ENCODE measurements at places on chromosomes 16 and 17. TPM values are rescaled to one million over a fixed set of nuclear protein-coding genes. Genes with fewer than 3 reads are reported as not detected.

DNA sequence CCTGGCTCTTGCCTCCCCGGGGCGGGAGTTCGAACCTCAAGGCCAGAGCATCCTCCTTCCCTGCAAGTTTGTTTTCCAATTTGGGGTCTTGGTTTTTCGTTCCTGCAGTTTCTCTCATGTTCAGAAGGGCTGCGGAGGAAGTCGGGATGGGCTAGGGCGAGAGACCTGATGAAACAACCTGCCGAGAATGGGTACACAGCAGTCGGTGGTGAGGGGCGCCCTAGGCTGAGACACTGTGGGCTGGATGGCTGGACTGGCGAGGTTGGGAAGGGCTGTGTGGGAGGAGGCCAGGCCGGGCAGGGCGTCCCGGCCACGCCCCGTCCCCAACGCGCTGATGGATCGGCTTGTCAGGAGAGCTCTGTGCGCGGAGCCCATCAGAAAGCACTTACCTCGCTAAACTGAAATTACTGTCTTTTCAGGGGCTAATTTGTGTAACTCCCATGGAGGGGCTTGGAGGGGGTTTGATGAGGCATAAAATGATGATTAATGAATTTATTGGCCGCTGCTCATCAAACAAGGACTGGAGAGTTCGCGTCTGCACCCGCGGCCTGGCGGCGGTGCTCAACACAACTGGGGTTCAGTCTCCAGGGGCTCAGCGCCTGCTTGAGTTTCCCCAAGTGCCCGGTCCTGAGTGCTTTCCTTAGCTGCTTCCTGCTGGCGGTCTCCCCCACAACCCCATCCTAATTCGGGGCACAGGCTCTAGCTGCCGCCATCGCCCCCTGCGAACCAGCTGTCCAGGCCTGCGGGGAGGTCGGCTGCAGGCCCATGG lies 9.0 kb downstream of the IRX5 start:
- no peak for DNase-seq
- no peak overlapping the region for H3K27ac ChIP-seq
- H3K27me3 ChIP-seq, result peaks cover 24% of the 10 kb centered on the region
- no peaks in the 10 kb centered on the region for H3K36me3 ChIP-seq

GRCh38 chr17:40561294-40561870 lies 3.9 kb downstream of the CCR7 start:
- H3K36me3 ChIP-seq, result no peaks in the 10 kb centered on the region
- peaks cover 5% of the 10 kb centered on the region for H3K4me1 ChIP-seq
- no peaks in the 10 kb centered on the region for H3K27me3 ChIP-seq
- no peak overlapping the region for H3K4me3 ChIP-seq
- no peak overlapping the region for H3K27ac ChIP-seq

DNA sequence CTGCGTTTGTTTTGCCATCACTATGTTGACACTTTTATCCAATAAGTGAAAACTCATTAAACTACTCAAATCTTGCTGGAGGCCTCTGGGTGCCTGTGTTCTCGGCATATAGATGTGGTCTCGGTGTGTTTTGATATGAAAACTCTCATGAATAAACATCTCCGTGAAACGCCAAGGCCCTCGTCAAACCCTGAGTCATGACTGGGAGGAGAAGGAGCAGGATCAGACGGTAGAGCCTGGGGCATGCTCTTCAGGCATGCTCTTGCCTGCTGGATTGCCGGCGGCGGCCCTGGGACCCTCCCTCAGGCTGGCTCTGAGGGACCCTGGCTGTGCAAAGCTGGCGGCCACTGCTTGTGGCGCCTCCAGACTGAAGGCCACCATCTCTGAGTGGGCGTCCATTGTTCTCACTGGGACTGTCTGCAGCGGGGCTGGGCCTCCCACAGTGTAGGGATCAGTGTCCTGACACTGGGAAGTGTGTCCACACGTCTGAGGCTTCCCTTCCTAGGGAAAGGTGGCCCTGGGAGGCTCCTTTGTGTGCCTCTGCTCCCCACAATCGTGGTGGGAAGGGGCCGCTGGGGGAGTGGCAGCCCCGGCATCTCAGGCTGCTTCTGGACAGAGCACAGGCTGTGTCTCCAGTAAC lies 1.7 kb upstream of the NPB start:
- peaks cover 4% of the 10 kb centered on the region for H3K4me1 ChIP-seq
- no peaks in the 10 kb centered on the region for H3K27me3 ChIP-seq
- no peak overlapping the region for H3K27ac ChIP-seq
- DNase-seq, result no peak
- no peaks in the 10 kb centered on the region for H3K36me3 ChIP-seq
- H3K4me3 ChIP-seq, result no peak overlapping the region

GRCh38 chr16:79792664-79793351 lies 192.3 kb upstream of the MAF start:
- no peaks in the 10 kb centered on the region for H3K27me3 ChIP-seq
- no peaks in the 10 kb centered on the region for H3K4me1 ChIP-seq
- no peak for DNase-seq
- no peak overlapping the region for H3K27ac ChIP-seq
- H3K36me3 ChIP-seq, result no peaks in the 10 kb centered on the region

DNA sequence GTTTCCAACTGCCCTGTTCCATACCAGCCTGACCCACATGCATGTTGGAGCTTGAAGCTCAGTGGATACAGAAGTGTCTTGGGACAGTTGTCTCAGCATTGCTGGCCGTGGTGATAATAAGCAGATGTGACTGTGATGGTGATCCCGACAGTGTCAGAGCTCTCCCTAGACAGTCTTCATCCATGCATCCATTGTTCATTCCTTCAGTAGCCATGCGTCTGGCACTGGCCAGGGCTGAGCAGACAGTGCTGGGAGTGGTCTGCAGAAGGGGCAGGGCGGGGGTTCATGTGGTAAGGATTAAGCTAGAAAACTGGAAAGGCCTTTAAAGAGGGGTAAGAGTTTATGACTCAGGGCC lies 68.1 kb downstream of the GNAO1 start:
- no peak for DNase-seq
- no peak overlapping the region for H3K4me3 ChIP-seq
- H3K27ac ChIP-seq, result no peak overlapping the region

GRCh38 chr16:80056324-80056723 lies 455.8 kb upstream of the MAF start:
- no peaks in the 10 kb centered on the region for H3K4me1 ChIP-seq
- no peak for DNase-seq
- no peak overlapping the region for H3K27ac ChIP-seq
- H3K36me3 ChIP-seq, result no peaks in the 10 kb centered on the region

DNA sequence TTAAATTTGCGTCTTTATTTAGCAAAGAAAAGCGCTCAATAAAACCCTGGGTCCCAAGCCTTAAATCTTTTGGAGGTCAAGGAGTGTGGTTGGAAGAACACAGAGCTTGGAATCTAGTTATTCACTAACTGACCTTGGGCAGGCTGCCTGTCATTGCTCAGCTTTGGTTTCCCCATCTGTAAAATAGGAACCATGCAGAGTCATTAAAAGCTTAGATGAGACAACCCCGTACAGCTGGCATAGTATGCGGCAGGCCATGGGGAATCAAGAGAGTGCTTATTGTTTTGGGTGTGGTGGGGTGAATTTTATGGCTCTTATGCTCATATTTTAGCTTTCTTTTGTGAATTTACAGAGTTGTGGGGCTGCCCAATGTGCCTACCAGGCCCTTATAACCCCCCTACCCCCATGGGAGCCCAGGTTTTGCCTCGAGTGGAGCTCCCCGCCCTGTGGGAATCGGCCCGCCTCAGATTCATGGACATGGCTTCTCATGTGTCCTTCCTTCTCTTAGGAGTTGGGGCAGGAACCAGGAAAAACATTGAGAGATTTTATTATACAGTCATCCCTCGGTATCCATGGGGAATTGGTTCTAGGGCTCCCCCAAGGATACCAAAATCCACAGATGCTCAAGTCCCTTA lies 113.5 kb downstream of the CLEC16A start:
- peaks cover 74% of the 10 kb centered on the region for H3K36me3 ChIP-seq
- DNase-seq, result no peak
- no peaks in the 10 kb centered on the region for H3K4me1 ChIP-seq
- H3K27ac ChIP-seq, result no peak overlapping the region

- no peak overlapping the region for H3K27ac ChIP-seq
- H3K27me3 ChIP-seq, result peaks cover 3% of the 10 kb centered on the region
- H3K4me1 ChIP-seq, result no peaks in the 10 kb centered on the region
Observed at GRCh38 chr16:81431554-81432353, 12.9 kb upstream of the CMIP start.

DNA sequence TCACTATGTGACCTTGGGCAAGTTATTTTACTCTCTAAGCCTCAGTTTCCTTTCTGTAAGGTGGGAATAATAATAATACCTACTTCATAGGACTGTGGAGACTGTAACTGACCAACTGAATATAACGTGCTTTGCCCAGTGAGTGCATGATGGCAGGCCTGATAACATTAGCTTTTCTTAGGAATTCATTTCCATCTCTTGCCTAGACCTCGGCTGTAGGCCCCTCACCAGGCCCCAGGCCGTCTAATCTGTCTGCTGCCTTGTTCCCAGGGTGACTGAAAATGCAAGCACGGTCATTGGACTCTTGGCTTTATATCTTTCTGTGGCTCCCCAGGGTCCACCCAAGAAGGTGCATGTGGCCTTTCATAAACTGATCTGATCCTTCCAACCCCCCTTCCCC lies 6.7 kb upstream of the UBE2O start:
- no peaks in the 10 kb centered on the region for H3K36me3 ChIP-seq
- no peak overlapping the region for H3K27ac ChIP-seq
- DNase-seq, result no peak
- H3K27me3 ChIP-seq, result no peaks in the 10 kb centered on the region

- no peak for DNase-seq
- H3K36me3 ChIP-seq, result no peaks in the 10 kb centered on the region
- H3K27me3 ChIP-seq, result no peaks in the 10 kb centered on the region
- H3K4me3 ChIP-seq, result no peak overlapping the region
- H3K27ac ChIP-seq, result no peak overlapping the region
Observed at GRCh38 chr16:2465653-2466415, 5.3 kb upstream of the NTN3 start.

- no peaks in the 10 kb centered on the region for H3K36me3 ChIP-seq
- no peaks in the 10 kb centered on the region for H3K4me1 ChIP-seq
- no peak overlapping the region for H3K27ac ChIP-seq
- no peak overlapping the region for H3K4me3 ChIP-seq
Observed at GRCh38 chr16:56970934-56971767, 9.4 kb downstream of the CETP start.

- H3K27ac ChIP-seq, result no peak overlapping the region
- no peak overlapping the region for H3K4me3 ChIP-seq
- DNase-seq, result no peak
- H3K4me1 ChIP-seq, result no peaks in the 10 kb centered on the region
Observed at GRCh38 chr17:32896647-32897258, 19.8 kb upstream of the MYO1D start.

- H3K4me3 ChIP-seq, result no peak overlapping the region
- H3K36me3 ChIP-seq, result no peaks in the 10 kb centered on the region
- no peak for DNase-seq
- H3K27me3 ChIP-seq, result no peaks in the 10 kb centered on the region
- no peak overlapping the region for H3K27ac ChIP-seq
Observed at GRCh38 chr16:25542306-25542705, 149.5 kb upstream of the HS3ST4 start.

DNA sequence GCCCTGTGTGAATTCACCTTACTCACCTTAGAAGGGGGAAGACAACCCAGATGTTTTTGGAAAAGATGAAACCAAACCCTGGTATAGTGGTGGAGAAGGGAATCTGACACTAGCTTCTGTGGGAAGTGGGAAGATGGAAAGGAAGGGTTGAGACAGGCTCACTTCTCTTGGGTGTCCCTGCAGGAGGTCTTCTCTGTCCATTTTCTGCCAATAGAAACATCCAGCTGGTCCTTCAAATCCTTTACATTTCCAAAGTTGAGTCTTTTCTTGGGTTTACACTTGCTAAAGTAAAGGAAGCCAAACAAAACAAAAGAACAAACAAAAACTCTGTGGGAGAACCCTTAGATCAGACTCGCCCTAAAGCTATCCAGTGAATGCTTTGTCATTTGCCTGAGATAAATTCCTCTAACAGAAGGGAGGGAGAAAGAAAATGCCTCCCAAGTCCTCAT lies 10.2 kb downstream of the HOXB1 start:
- H3K27me3 ChIP-seq, result no peaks in the 10 kb centered on the region
- H3K4me1 ChIP-seq, result no peaks in the 10 kb centered on the region
- H3K4me3 ChIP-seq, result no peak overlapping the region
- H3K36me3 ChIP-seq, result no peaks in the 10 kb centered on the region
- DNase-seq, result no peak

The LRRC37A gene
- total RNA-seq, result 2.2 TPM

The PTGES3L gene
- 47.8 TPM for total RNA-seq

The STRADA gene
- total RNA-seq, result 14.9 TPM

The PPY gene
- total RNA-seq, result not detected

The CCL3 gene
- 3.6 TPM for total RNA-seq

The TNS4 gene
- not detected for total RNA-seq

The STAT5A gene
- total RNA-seq, result 24.6 TPM

The CCL4 gene
- total RNA-seq, result 0.62 TPM

The TNFSF13 gene
- 4.0 TPM for total RNA-seq

Data from psoas muscle (tissue), 8 donors.